CD4-positive, alpha-beta T cell treated with Interferon gamma for 1 hour (primary cell): ENCODE measurements at places on chromosomes 6 and 20.
A peak's percentile ranks its signal among the peaks of the same experiment; 100 is the strongest.

GRCh38 chr6:56227071-56227879, 20.1 kb downstream of the COL21A1 start:
- DNase-seq: no peak

GRCh38 chr6:145241039-145241438, 494.3 kb downstream of the EPM2A start:
- DNase-seq: no peak

DNA sequence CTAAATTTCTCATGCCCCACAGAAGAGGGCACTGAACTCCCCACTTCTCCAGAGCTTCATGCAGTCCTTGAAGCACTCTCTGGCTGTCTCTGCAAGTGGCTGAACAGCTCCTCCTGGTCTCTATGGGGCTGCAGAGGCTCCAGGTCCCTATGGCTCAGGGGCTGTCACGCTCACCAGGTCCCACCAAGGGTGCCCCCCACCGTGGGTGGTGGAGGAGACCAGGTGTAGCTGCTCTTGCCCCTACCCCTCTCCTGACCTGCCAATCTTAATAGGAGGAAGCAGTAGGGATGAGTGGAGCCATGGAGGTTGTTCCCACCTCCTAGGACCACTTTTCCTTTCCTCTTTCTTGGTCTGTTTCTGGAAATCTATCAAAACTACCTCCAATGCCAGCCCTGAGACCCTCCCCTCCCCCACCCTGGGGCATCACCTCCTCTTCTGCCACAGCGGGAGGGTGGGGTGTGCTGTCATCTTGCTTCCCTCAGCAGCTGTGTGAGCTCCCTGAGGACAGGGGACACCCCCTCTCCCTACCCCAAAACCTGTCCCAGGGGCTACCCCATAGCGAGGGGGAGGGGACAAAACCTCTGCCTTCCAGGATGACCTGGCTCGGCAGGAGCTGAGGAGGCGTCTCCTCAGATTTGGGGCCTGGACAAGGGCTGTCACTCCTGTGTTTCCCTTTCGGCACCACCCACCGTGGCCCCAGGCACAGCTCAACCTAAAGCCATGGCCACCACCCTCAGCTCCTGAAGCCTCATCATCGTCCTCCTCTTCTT, 12.0 kb upstream of the RAET1E start:
- no peak for DNase-seq

- no peak for DNase-seq
Measured at GRCh38 chr6:135464634-135465033, 32.9 kb downstream of the AHI1 start.

DNA sequence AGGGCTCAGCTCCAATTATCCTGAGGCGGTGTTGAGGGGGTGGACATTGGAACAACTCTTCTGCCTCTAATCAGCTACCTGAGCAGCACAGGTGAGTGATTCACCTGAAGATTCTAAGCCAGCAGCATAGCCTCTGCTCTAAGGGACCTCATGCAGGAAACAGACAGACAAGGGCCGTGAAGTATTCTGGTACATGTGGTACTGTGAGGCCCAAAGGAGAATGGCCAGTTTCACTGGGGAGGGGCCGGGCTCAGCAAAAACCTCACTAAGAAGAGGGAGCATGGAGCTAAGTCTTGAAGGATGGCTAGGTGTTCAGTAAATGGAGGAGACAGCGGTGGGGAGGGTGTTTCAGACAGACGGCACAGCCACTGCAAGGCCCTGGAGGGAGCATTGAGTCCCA, 58.5 kb upstream of the CCDC167 start:
- DNase-seq: no peak

- no peak for DNase-seq
Measured at GRCh38 chr20:23039136-23039875, 4.2 kb downstream of the SSTR4 start.

DNA sequence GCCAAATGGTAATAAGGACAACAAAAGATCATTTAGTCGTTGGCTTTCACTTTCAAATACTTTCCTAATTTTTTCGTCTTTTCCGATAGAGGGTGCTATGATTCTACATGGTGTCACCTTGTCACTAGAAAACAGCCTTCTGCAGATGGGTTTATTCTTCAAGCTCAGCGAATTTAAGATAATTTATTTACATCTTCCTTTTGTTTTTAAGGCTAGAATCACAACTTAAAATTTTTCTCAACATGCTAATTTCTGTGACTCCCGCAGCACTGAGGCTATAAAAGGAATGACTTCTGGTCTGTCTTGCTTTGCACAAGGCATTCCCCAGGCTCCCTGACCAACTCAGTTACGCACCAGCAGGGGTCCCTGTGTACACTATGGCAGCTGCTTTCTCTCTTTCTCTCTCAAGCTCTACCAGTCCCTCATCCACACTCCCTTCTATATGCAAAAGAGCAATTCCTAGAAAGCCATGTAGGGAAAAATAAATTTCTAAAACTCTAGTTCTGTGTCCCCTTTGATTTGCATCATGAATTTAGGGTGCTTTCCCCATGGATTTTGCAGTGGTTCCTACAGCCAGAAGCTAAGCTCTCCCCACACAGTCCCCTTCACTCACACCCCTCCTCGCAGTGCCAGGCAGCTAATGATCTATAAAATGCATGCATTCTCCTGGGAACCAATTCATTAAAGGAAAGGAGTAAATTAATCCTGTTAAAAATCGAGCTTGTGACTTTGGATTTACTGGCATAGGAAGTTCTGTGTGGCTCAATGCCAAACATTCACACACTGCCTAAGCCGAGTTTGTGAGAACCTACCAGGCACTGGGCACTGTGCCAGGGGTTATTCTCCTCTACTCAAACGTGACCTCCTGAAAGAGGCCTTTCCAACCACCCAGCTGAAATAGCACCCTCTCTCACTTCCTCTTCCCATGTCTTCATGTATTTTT, 74.5 kb downstream of the DCDC2 start:
- peak; percentile 36 for DNase-seq

GRCh38 chr6:80566361-80566760, 459.9 kb downstream of the BCKDHB start:
- DNase-seq: no peak

DNA sequence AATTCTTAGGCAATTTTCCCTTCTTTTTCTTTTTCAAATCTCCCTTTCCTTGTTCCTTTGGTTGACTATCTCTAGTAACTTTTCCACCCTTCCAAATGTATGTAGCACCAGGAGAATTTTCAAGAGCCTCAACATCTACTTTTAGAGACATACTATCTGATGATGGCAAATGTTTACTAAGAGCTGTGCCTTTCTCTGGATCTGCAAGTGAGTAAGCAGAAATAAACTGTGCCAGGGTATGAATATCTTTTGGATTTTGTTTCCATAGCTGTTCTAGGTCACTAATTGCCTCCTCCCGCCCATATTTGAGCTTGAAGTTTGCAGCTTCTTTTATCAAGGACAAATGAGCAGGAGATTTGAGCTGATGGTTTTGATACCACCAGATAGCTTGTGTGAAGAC, 69.5 kb downstream of the GTF2H5 start:
- DNase-seq: no peak

GRCh38 chr6:139152088-139152891, 17.4 kb downstream of the HECA start:
- DNase-seq: no peak

DNA sequence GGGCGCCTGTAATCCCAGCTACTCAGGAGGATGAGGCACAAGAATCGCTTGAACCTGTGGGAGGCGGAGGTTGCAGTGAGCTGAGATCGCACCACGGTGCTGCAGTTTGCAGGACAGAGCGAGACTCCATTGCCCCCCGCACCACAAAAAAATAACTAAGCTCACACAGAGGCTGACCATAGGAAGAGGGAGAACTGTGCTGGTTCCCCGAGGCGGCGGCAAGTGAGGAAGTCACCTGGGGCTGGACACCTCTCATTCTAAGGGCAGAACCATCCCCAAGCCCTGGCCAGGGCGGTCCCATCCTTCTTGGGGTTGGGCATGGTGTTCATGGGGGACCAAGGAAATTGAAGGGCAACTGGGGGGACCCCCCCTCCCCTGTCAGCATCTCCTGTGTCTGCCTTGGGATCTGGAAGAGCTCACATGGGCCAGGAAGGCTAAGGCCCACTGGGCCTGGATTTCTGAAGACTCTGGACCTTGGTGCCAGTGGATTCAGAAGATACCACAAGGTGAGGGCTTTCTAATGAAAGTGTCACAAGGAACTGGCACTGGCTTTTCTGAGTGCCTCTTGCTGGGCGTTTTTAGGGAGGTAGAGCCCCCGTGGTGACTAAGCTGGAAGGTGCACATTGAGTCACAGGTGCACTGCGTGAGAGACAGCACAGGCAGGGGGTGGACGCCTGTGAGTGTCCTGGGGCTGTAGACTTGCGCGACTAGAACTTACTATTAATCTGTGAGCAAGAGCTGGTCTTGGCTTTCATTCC, 11.5 kb downstream of the IRF4 start:
- no peak for DNase-seq

DNA sequence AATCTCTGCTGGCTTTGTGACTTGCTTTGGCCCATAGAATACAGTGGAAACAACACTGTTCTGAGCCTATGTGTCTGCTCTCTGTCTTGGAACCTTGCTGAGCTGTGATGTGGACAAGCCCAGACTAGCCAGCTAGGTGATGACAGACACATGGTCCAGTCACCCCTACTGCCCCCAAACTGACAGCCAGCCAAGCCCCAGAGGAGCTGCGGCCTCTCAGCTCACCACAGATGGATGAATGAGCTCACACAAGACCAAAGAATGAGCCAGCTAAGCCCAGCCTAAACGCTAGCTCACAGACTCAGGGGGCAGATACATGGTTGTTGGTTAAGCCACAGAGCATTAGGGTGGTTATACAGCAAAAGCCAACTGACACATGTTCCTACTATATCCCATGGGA, 4.1 kb downstream of the AARS2 start:
- DNase-seq: no peak

DNA sequence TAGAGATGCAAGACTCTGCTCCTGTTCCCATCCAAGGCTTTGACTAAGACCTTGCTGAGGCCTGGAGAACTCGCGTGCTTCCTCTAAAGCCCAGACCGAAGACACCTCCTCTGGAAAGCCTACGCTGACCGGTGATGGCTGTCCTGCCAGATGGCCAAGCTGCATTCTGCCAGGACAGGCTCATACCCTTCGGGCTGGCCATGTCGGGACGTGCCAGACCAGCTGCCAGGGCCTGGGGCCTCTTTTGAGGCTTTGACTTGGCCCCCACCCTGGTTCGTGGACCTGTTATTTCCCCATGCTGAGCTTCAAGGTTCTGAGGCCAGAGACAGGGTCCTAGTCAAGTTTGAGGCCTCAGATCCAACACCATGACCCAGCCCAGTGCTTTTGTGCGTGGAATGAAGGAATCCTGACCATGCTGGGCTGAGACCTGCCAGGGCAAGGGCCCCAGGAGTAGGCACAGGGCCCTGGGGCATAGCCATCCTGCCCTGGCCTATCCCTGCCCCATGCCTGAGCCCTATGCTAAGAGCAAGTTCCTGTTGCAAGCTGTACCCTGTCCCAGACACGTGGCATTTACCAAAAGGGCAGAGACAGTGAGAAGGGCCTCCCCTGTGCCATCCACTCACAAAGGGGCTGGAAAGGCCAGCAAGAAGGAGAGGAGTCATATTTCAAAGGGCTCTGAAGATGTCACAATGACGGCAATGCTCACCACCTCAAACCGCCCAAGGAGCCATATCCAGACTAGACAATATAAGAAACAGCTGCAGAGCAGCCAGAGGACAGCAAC, 42.8 kb downstream of the MRPL14 start:
- no peak for DNase-seq

DNA sequence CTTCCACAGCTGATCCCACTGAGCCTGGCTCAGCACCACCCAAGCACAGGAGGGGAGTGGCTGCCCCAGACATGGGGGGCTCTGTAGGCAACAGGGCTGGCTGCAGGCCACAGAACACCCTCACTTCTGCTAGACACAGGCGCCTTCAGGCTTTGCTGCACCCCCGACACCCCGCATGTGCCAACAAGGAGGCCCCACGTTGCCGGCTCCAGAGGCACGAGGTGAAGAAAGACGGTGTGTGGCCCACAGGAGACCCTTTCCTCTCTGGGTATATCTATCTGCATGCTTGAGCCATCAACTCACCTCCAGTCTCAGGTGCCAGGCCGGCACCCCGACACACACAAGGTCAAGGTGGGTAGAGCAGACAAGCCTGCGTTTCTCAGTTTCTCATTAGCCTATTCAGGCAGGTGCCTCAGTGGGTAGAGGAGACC, 158.3 kb downstream of the DLL1 start:
- no peak for DNase-seq

DNA sequence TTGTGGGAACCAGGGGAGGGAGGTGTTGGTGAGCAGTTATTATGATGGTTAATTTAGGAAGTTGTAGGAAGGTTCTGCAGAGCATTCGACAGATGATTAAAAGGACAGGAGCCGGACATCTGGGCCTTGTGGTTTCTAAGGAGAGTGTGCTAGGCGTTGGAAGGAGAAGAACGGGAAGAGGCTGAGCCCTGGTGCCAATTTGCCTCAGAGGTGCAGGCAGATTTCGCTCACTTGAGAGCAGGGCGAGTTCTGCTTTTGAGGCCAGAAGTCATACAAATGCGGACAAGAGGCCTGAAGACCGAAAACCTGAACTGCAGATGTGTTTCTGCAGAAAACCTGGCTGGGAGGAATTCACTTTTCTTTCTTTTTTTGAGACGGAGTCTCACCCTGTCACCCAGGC, 30.5 kb upstream of the RPS6KA2 start:
- DNase-seq: no peak

DNA sequence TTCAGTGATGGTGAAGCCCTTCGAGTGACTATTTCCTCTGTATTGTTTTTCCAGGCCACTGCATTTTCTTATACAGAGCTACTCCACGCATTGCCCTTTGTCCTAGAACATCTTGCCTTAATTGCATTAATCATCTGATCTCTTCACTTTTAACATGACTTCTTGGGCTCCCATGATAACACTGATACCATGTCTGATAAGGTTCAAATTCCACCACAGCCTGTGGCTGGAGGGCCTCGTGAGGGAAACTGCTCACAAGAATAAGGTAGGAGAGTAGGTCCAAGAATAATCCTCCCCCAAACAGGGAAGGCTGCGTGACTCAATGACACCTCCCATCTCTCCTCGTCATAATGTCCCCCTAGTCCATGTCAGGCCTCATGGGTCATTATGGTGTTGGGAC, 165.5 kb upstream of the ECI2 start:
- no peak for DNase-seq

DNA sequence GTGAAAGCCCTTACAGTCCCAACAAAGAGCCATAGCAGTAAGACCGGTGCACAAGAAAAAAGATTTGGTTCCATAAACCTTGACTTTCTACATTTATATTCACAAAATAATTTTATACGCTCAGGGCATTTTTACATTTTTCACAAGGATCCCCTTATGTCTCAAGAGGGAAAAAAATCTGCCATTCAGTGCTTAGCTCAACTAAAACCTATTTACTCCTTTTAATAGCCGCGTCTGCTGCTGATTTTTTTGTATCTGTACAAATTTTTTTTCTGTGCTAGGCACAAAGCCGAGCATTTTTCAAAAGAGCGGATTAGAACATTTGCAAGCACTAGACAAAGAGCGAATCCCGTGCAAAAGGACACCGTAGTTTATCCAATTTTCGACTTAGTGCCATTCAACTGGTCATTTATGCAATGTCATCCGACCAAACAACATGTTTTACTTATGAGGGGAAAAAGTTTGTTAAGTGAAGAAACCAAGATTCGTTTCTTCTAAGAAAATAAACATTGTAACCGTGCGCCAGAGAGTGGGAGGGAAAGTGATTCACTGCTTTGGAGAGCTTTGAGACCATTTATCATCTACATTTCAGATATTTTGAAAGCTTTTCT, 3.7 kb downstream of the TFAP2D start:
- no peak for DNase-seq

GRCh38 chr6:153702671-153703070, 336.4 kb upstream of the OPRM1 start:
- DNase-seq: no peak
